GM23338 (cell line): ENCODE measurements at places on chromosomes 11 and 22.

DNA sequence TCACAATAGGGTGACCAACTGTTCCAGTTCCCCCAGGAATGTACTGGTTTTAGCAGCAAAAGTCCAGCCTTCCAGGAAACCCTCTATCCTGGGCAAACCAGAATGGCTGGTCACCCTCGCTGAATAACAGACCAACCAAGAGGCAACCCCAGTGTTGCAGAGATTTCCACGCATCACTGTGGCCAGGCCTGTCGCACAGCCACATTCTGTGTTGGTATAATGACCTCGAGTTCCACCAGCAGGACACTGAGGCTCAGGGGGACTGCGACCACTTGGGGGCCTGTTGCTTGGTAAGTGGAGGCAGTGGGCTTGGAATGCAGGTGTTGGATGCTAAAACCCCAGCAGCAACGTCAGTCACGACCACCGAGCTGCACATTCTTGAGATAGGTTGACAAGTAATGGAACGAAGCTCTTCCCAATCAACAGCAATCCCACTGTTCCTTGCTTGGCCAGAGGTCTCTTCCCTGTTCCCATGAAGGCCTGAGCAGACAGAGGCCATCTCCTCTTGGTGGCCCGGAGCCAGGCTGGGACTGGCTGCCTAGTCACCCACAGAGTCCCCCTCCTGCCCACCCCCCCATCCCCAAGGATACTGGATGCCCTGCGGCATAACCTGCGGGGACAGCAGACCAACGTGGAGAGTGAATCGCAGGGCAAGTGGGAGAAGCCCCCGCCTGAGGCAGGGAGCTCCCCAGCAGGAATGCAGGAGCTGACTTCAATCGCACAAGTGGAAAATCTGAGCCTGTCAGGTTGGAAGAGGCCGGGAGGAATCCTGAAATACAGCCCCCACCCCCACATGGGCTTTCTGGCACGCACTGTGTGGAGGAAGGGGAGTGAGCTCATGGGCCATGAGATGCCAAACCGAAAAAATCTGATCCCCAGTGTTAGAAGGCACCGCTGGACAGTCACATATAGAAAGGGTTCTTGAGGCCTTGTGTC lies 43.4 kb upstream of the MN1 start:
- no peak for DNase-seq
- 0 out of 2 replicates have a peak overlapping the region, but pooled peaks have one; percentile 39 for H3K27ac ChIP-seq
- peaks cover 15% of the 10 kb centered on the region for H3K4me1 ChIP-seq
- H3K27me3 ChIP-seq, result no peaks in the 10 kb centered on the region
- H3K4me3 ChIP-seq, result no peak overlapping the region

GRCh38 chr11:133843454-133843987 lies 1.8 kb downstream of the SPATA19 start:
- DNase-seq, result no peak
- H3K4me3 ChIP-seq, result no peak overlapping the region
- H3K4me1 ChIP-seq, result no peaks in the 10 kb centered on the region
- no peaks in the 10 kb centered on the region for H3K36me3 ChIP-seq

GRCh38 chr11:78560826-78561484 lies 13.7 kb downstream of the NARS2 start:
- peaks cover 10% of the 10 kb centered on the region; the same call in 1 of the 2 replicates for H3K36me3 ChIP-seq
- H3K27ac ChIP-seq, result no peak overlapping the region
- peaks cover 31% of the 10 kb centered on the region for H3K4me1 ChIP-seq
- no peak for DNase-seq
- no peak overlapping the region for H3K4me3 ChIP-seq

DNA sequence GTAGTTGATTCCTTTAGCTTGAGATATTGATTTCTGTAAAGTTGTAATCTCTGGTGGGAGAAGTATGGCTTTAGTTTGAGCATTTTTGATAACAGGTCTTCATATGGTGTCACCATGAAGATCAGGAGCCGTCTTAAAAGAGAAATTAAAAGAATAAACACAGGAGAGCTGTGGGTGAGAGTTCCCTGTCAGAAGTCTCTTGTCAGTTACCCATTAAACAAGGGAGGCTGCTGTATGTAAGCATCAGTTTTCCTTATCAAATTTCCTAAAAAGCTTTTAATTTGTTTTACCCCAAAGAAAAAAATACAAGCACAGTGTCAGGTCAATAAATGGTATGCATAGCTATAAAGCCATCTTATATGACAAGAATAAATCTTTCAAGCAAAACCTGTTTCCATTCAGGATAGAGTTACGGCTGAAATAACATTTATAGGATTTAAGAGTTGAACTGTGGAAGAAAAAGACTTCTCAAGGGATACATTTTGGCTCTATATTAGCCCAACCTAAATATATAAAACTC lies 767.5 kb downstream of the JRKL start:
- DNase-seq, result no peak
- peaks cover 15% of the 10 kb centered on the region for H3K4me1 ChIP-seq

DNA sequence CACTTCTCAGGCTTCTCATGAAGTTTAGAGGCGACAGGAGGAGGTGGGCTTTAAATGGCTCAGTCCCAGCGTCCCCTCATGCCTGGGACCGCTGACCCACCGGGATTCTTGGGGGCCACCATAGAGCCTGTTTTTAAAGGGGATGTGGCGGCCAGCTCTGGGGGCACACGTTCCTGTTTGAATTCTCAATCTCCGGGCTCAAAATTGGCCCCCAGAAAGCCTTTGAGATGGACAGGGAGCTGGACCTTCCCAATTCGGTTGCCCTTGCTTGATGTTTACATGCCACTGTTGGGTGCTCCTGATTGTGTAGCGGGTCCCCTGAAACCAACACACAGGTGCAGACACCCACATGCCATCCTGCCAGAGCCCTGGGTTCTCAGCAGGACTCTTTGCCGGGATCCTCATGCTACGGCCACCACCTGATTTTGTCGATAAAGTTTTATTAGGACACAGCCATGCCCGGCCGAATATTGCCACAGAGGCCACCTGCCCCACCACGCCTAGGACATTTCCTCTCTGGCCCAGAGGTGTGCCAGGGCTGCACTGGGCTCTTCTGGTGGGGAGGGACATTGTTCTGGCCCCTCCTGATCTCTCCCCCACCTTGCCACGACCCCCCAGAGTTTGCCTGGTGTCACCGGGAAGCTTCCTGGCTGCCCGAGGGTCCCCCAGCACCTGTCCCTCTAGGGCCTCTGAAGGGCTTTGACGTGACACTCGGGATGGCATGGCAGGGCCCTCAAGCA lies 71.6 kb downstream of the KCNQ1 start:
- no peaks in the 10 kb centered on the region for H3K27me3 ChIP-seq
- H3K4me3 ChIP-seq, result no peak overlapping the region
- H3K36me3 ChIP-seq, result no peaks in the 10 kb centered on the region
- H3K27ac ChIP-seq, result no peak overlapping the region
- no peaks in the 10 kb centered on the region for H3K4me1 ChIP-seq

GRCh38 chr11:68925611-68926010 lies 21.9 kb downstream of the IGHMBP2 start:
- H3K27me3 ChIP-seq, result no peaks in the 10 kb centered on the region
- peaks cover 29% of the 10 kb centered on the region for H3K36me3 ChIP-seq
- H3K4me3 ChIP-seq, result no peak overlapping the region
- no peak overlapping the region for H3K27ac ChIP-seq
- no peak for DNase-seq

- peaks cover 27% of the 10 kb centered on the region for H3K4me1 ChIP-seq
- DNase-seq, result peak; percentile 53
- 0 out of 2 replicates have a peak overlapping the region, but pooled peaks have one; percentile 47 for H3K27ac ChIP-seq
Measured at GRCh38 chr11:2961080-2961479, 31.0 kb downstream of the NAP1L4 start.

GRCh38 chr22:26579331-26579886 lies 10.5 kb downstream of the TPST2 start:
- no peak for DNase-seq
- H3K36me3 ChIP-seq, result no peaks in the 10 kb centered on the region
- H3K4me1 ChIP-seq, result peaks cover 59% of the 10 kb centered on the region
- no peaks in the 10 kb centered on the region for H3K27me3 ChIP-seq

DNA sequence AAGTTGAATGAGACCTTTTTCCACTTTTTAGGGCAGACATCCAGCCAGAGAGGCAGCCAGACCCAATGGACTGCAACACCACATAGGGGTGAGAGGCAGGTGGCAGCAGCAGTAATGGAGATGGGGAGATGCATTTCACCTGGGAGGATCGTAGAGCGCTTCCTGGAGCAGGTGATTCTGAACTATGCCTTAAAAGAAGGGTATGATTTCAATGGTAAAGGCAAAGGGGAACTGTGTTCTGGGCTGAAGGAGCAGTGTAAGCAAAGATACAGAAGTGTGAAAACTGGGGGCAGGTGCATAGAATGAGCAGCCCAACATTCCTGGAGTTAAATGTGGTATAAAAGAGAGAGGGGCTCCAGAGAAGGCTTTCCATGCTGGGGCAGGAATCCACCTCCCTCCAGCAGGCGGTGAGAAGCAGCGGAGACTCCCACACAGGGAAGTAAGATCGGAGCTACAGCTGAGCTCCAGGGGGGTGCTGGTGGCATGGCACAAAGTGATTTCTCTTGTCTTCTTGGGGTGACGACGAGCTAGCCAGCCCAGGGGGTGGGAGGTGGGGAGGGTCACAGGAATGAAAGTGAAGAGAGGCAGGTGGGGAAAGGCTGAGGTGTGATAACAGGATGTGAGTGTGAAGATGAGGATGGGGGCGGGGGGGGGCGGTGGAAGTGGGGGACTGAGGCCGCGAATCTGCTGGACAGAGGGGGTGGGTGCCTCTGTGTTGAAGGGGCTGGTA lies 4.3 kb upstream of the SERHL2 start:
- no peak overlapping the region for H3K27ac ChIP-seq
- peaks cover 20% of the 10 kb centered on the region for H3K27me3 ChIP-seq
- peak; percentile 38 for DNase-seq
- no peak overlapping the region for H3K4me3 ChIP-seq
- no peaks in the 10 kb centered on the region; the same call in 1 of the 2 replicates for H3K36me3 ChIP-seq

DNA sequence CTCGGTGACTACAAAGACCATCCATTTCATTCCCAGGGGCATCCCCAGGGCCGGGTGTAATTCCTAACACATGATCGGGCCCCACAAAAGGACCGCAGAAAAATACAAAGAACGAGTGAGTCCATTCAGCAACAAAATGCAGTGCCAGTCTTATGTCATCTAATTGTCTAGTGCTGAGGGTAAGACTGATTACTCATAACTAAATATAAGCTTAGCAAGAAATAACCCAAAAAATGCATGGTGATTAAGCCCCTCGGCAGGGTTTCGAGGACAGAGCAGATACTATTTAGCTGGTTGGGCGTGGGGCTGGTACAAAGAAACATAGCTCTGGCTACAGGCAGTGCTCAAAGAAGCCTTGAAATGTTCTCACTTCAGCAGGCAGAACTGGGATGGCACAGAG lies 1078.9 kb downstream of the OPCML start:
- H3K4me1 ChIP-seq, result peaks cover 28% of the 10 kb centered on the region
- H3K4me3 ChIP-seq, result no peak overlapping the region
- no peaks in the 10 kb centered on the region for H3K27me3 ChIP-seq
- H3K27ac ChIP-seq, result no peak overlapping the region
- H3K36me3 ChIP-seq, result no peaks in the 10 kb centered on the region
- DNase-seq, result no peak

- peak overlapping the region; percentile 65; the same call in 1 of the 2 replicates for H3K4me3 ChIP-seq
- DNase-seq, result no peak
- no peaks in the 10 kb centered on the region for H3K36me3 ChIP-seq
- H3K4me1 ChIP-seq, result peaks cover 10% of the 10 kb centered on the region; the same call in 1 of the 2 replicates
Measured at GRCh38 chr11:94513091-94513490, 830 bp downstream of the C11orf97 start.

DNA sequence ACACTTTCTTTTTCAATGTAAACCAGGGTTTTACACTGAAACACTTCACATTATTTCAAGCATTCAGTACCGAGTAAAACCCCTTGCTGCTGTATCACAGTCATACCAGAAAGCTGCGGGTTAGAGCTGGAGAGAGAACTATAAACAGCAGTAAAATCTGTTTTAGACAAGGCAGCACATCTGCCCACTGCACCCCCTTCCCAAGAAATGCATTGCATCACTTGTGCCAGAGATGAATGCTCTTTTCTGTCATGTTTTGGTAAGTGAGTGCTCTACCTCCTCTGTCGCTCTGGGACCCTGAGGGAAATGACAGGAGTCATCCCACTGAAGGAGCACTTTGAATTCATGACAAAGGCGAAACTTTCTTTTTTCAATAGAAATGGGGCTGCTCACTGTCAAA lies 107.2 kb downstream of the MAML2 start:
- H3K4me3 ChIP-seq, result no peak overlapping the region
- H3K4me1 ChIP-seq, result peaks cover 22% of the 10 kb centered on the region
- no peak overlapping the region for H3K27ac ChIP-seq
- DNase-seq, result no peak
- no peaks in the 10 kb centered on the region for H3K36me3 ChIP-seq

- no peaks in the 10 kb centered on the region; the same call in 1 of the 2 replicates for H3K36me3 ChIP-seq
- no peaks in the 10 kb centered on the region for H3K4me1 ChIP-seq
- no peak overlapping the region for H3K27ac ChIP-seq
- no peak for DNase-seq
Measured at GRCh38 chr22:43085658-43086606, 3.3 kb downstream of the TTLL1 start.

GRCh38 chr11:122979103-122979814 lies 2.4 kb downstream of the BSX start:
- peaks cover 31% of the 10 kb centered on the region for H3K4me1 ChIP-seq
- peaks cover 100% of the 10 kb centered on the region for H3K27me3 ChIP-seq
- no peaks in the 10 kb centered on the region for H3K36me3 ChIP-seq

GRCh38 chr11:6617315-6617781 lies 1.9 kb downstream of the TPP1 start:
- H3K27me3 ChIP-seq, result no peaks in the 10 kb centered on the region
- peaks cover 17% of the 10 kb centered on the region for H3K4me1 ChIP-seq
- H3K4me3 ChIP-seq, result no peak overlapping the region
- no peaks in the 10 kb centered on the region; the same call in 1 of the 2 replicates for H3K36me3 ChIP-seq

GRCh38 chr11:130216221-130216550 lies 56.6 kb downstream of the ST14 start:
- H3K4me1 ChIP-seq, result peaks cover 10% of the 10 kb centered on the region
- H3K4me3 ChIP-seq, result no peak overlapping the region
- no peak for DNase-seq
